ENCODE measurements at places on chromosomes 6 and 20.

DNA sequence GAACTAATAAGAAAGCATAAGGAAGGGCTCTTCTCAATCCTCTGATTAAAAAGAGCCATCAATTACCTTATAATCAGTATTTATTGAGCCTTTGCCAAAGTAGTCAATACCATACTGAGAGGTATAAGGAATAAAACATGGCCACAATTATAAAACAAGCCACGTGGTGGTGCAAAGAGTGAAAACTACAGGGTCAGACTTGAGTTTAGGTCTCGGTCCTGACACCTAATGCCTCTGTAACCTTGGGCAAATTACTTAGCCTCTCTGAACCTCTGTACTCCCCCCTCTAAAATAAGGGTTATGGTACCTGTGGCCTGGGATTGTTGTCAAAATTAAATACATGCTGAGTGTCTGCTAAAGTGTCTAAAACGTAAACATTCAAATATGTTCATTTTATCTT lies 11.8 kb downstream of the TRIM10 start:
- DNase-seq: no peak

DNA sequence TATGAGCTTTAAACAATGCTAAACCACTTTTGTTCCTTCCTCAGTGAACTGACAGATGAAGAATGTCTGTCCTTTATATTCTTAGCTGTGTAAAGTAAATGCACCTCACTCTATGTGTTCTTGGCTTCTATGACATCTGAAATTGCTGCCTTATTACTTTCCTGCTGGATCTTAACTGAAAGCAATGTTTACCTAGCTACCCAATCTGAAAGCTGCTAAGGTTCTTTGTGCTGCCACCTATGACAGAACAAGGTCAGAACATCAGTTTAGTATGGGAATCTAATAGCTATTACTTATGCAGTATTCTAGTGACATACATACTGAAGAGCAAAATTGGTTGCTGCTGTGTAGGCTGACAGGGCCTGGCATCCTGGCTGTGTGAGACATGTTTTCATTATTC lies 444.1 kb downstream of the KHDRBS2 start:
- no peak for DNase-seq

GRCh38 chr6:30283761-30284160 lies 43.0 kb upstream of the TRIM39 start:
- no peak for DNase-seq

GRCh38 chr6:26056583-26057350 lies 30.5 kb upstream of the HFE start:
- DNase-seq: peak; percentile 54

DNA sequence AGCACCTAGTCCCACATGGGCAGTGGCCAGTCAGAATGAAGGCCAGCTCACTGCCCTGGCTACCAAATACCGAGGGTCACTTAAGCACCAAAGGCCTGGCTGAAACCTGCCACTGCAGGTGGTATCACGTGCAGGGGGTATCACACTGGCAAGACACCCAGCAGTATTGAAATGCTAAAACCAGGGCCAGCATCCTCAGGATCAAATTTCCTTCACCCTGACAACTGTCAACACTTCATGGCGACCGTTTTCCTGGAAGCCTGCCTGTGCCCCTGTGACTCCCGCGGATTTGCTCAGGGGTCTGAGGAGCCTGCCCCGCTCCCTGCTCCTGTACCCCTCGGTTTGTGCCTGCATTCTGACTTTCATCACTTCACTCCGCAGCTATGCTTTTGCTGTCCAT lies 151.1 kb downstream of the TTLL2 start:
- no peak for DNase-seq

GRCh38 chr6:127053032-127053874 lies 65.2 kb upstream of the RSPO3 start:
- DNase-seq: no peak

GRCh38 chr6:150929416-150929815 lies 63.9 kb downstream of the MTHFD1L start:
- DNase-seq: no peak

DNA sequence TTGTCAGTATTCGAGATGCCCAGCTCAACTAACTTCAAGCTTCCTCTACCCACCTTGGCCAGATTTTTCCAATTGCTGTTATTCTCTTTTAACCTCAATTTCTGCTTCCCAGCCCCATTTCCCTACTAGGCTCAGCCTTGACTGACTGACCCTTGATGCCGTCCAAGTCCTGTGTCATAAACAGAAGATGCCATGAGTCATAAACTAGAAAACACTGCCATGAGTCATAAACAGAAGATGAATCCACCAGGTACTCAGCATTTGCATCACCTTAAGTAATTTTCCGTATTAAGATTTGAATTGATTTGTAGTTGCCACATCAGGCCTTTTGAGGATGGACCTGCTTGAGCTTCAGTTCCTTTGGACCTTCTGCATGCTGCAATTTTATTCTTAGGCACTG lies 123.8 kb downstream of the FAM83B start:
- DNase-seq: no peak

DNA sequence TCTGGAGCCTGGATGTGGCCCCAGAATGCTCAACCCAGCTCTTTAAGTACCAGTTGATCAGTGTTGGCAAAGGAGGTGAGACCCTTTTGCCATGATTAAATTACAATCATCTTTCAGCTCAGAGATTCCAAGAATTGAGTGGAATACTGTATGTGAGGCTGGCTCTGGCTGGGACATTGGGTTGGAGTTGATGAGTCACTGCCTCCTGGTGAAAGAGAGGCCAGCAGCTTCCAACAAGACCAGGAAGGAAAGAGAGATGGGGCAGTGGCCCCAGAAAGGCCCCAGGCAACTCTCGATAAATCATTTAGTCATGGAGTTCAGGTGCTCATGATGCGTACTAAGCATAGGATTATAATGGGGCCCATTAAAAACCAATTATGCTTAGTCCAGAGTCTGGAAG lies 2.1 kb downstream of the TGM6 start:
- no peak for DNase-seq

GRCh38 chr6:20826378-20826777 lies 292.1 kb downstream of the CDKAL1 start:
- DNase-seq: no peak

DNA sequence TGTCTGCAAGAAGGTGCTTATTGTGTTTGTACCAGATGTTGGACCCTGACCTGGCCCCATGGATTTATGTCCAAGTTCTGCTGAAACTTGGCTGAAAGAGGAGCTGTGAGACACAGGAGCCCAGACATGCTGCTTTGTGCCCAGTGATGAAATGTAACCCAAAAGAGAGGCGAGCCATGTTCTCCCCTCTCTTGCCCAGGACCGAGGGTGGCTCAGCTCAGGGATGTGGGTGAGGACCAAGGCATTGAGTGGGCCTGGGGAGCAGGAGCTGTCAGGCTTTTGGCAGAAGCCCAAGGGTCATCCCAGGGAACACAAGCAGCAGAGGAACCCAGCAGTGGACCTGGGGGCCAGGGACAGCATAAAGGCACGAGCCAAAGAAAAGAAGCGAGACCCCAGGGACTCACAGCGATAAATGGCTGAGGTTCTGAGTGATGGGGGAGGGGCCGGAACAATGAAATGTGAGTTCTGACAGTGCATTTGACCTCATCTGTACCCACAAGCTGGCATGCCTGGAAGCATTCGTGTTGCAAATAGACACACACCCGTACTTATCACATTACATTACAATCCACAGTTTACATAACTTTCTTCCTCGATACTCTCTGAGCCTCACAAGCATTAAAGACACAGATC lies 363.4 kb upstream of the JARID2 start:
- no peak for DNase-seq

GRCh38 chr6:150048099-150048498 lies 20.8 kb downstream of the ULBP3 start:
- no peak for DNase-seq

- no peak for DNase-seq
These were observed 5.0 kb upstream of the VIP start for GRCh38 chr6:152745509-152746171.

GRCh38 chr6:155530219-155530834 lies 74.7 kb upstream of the NOX3 start:
- DNase-seq: peak; percentile 22

GRCh38 chr6:55456016-55456415 lies 123.0 kb downstream of the HMGCLL1 start:
- DNase-seq: no peak

GRCh38 chr6:132446855-132447241 lies 45.6 kb upstream of the MOXD1 start:
- no peak for DNase-seq

DNA sequence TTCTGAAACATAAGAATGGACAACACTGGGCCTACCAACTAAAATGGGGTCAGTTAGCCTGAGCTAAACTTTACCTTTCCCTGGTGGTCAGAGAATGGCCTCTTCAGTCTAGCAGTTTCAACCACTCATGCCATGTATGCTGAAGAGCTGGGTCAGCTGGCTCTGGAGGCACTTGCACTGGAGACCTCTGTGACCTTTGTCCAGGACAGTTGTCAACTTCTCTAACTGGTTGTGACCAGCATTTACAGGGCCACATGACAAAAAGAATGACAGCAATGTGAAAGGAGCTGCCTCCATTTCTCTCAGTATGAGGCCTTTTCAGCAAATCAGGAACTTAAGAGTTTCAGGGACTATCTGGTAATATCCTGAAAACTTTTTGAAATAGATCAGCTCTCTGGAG lies 59.9 kb upstream of the TMEM30A start:
- no peak for DNase-seq

DNA sequence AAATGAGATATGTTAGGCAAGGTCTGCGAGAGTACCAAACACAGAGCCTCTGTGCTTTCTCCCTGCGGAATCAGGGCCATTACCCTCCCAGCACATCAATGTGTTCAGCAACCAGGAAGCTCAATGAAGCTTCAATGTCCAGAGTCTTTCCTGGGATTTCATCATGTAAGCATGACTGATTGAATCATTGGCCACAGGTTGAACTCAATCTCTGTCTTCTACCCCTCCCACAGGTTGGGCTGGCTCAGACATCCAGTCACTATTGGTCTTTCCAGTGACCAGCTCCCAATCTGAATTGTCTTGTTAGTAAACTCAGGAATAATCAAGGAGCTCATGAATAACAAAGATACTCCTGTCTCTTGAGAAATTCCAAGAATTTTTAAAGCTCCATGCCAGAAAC lies 2.7 kb upstream of the DTD1 start:
- DNase-seq: no peak

GRCh38 chr6:113927001-113927400 lies 43.9 kb downstream of the HDAC2 start:
- DNase-seq: no peak

DNA sequence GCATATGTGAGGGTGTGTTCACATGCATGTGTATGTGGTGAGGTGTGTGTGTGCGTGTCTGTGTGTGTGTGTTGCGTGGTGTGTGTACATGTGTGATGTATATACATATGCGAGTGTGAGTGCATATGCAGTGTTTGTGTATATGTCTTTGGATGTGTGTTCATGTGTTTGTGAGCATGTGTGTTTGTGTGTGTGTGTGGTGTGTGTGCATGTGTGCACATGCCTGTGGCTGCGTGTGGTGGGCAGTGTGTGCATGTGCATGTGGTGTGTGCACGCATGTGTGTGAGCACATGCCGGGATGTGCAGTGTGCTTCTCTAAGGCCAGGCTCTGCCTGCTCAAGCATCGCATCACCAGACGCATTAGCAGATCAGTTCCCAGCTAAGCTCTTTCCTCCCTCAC lies 5.7 kb downstream of the THBS2 start:
- no peak for DNase-seq

DNA sequence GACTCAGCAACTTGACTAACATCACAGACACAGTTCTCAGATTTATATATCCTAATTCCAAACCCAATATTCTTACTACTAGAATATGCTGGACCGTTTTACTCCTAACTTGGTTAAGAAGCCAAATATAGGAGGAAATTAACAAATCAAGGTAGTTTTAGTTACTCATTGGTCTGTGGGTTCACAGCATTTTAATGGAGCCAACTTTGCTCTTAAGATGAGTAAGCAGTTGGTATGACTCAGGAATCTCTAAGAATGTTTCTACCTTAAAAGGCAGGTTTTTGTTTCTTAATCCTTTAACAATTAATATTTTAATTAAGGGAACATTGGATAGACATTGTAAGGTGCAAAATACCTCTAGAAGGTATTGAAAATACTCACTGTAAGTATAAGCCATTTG lies 31.6 kb downstream of the OPRM1 start:
- no peak for DNase-seq

DNA sequence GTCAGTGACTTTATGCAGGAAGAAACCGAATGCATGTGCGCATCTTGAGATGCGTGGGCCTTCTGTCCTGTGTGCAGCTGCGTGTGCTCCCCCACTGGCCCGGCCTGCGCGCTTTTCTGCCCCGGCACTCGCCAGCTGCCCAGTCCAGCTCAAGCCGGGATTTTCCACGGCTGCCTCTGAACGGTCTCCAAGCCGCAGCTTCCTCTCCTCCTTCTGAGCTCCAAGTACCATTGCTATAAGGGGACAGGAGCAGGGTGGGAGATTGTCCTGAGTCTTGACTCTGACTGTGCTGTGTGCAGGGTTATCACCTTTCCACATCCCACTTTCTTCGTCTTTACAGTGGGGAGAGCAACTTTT lies 302.8 kb downstream of the THBS2 start:
- DNase-seq: no peak

GRCh38 chr6:108565091-108565766 lies 4.5 kb downstream of the FOXO3 start:
- DNase-seq: peak; percentile 34

DNA sequence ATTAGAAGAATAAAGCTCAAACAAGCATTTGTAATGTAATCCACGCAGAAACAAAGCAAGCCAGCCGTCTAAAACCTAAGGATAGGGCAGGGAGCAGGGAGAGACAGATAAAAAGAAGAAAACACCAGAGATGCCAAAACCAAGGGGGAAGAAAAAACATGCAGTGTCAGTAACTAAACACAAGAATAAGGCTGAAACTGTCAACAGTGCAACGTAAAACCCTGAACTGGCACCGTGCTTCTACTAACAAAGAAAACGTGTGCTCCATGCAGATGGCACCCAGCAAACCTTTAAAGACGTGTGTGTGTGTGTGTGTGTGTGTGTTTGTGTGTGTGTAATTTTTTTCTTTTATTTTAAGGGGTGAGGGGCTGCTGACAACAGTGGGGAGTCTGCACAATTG lies 88.4 kb upstream of the TAB2 start:
- DNase-seq: no peak

DNA sequence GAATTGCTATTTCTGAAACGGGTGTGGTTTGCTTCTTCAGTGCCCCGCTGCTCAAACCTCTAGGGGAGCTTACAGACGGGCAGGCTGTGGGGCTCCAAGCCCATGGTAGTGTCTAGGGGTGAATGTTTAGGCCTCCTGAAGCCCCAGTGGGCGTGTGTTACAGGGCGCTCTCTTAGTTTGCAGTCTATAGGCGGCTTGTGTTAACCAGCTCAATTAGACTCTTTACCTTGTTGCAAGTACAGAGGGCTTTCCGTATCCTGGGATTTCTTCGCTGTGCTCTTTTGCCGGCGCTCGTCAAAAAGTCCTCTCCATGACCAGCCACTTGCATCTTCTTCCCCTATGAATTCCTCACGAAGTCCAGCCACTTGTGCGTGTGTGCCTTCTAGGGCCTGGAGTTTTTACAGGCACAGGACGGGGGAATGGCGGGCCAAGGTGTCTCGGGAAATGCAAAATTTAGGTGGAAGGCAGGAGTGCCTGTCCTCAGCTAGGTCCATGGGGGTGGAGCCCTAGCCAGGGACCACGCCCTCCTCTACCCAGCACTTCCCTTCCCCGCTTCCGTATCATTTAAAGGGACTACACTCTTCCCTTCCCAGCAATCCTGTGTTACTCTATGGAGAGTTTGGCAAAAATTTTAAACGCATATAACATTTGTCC lies 94.5 kb downstream of the HTR1B start:
- DNase-seq: no peak

Measured in KG1 (cell line).